SW480 (cell line): ENCODE measurements at places on chromosomes 4 and X.

DNA sequence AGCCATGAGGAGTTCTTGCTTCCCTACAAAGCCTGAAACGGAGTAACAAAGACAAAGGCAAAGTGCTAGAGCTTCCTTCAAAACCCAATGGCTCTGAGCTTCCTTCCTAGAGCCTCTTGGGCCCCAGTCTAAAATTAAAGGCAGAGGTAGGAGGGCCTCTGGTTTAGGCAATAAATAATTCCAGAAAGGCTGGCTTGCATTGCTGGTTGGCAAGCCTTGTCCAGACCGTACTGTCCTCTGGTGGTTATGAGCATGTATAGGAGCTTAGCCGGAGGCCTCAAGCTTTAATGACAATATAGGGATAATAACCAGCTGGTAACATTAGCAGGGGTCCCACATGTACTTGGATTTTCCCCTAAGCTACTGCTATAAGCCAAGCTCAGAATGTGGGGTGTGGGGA lies 237.3 kb downstream of the AR start:
- no peak for DNase-seq

- peak; percentile 12 for DNase-seq
Observed at GRCh38 chrX:17710871-17711301, 26.4 kb upstream of the SCML1 start.

- peak; percentile 67 for DNase-seq
Observed at GRCh38 chr4:15893962-15894361, 44.6 kb downstream of the FGFBP1 start.

DNA sequence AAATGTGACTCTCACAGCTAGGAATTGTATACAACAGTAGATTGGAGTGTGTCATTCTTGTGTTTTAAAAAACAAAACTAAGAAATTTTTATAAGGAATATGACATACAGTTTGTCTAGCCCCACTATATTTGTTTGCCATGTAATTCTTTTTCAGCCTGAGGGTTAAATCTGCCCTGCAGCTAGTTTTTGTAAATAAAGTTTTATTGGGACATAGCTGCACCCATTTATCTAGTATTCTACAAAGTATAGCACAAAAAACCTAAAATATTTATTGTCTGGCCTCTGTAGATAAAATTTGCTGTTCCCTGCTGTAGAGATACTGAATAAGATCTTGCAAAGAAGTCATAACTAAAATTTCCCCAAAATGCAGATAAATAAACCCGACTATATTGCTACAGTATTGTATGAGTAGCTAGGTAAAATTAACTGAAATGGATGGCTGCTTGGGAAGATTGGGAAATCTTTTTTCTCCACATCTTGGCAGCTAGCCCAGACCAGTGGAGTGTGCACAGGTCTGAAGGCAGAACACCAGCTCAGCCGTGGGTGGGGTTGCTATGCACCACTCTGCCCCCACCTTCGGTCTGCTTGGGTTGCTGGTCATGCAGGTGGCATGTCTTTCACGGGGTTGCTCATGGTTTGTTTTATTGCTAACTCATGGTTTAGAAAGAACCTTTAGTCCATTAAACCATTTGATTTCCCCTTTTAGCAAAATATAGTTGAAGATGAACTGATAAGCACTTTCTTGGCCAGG lies 127.9 kb downstream of the KLHL8 start:
- DNase-seq, result peak; percentile 65

DNA sequence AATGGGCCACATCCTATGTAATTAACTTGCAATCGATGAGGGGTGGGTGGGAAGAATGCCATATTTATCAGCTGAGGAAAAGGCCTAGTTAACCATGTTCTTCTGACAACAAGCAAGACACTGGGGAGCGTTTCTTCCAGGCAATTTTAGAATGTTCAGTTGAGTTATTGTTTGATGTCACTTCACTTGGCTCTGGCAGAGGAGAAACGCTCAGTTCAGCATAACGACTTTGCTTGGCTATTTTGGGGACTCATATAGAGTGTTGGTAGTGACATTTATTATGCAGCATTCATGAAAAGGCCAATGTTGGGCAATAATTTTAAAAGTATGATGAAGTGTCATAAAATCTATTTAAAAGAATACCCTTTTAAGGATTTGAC lies 648 bp downstream of the SYNPO2 start:
- DNase-seq, result no peak

- DNase-seq, result no peak
Observed at GRCh38 chr4:118798658-118799057, 37.3 kb downstream of the SEC24D start.

DNA sequence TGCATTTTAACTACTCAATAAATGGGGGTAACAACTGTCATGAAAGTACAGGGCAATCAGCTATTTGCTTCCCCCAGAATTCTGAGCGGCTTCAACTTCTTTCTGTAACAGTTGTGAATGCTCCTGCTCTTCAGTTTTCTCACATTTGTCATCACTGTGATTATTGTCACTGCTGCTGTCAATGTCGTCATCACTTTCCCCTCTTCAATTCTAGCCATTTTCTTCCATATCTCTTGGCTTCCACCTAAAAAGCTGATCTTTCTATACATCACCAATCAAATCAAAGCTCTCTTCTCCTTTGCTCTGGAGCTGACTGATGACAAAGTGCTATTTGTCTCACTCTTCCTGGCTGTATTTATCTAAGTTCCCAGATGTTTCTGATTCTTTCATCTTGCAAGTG lies 125.6 kb downstream of the COMMD8 start:
- DNase-seq, result no peak

GRCh38 chr4:23877758-23878229 lies 12.1 kb downstream of the PPARGC1A start:
- DNase-seq, result peak; percentile 63

- peak; percentile 34 for DNase-seq
Observed at GRCh38 chrX:53685711-53686110, 808 bp downstream of the HUWE1 start.

- DNase-seq, result peak; percentile 4
Observed at GRCh38 chr4:54318904-54319303, 89.8 kb downstream of the PDGFRA start.

DNA sequence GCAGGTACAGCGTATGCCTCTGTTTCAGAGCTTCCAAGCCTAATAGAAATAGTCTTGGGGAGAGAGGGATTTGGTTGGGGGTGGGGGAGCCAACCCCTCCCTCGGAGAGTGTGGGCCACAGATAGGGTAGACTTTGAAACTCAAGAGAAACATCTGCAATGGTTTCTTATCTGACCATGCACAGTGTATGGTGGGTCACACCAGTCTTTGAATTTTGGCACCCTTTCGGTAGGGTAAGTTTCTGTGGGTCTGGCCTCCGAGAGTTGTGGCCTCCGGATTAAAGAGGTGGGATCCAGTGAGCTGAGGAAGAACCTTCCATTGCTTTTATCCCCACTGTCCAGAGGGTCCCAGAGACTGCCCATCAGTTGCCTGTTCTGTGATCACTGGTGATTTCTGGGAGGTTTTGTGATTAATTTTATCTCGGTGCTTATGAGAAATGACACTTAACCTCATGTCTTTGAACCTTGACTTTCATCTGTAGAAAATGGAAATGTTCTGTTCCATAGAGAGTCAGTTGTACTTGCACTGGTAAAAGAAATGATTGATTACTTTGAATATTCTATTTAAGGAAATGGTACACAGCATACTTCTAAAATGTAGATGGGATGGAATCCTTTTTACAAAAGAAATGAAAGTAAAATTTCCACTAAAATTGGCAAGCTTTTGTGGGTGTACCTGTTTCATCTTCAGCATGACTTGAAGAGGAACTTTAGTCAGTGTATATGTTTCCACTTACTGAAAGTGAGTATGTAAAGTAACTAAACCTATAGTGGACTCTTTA lies 62.7 kb downstream of the TMEM131L start:
- DNase-seq, result no peak

DNA sequence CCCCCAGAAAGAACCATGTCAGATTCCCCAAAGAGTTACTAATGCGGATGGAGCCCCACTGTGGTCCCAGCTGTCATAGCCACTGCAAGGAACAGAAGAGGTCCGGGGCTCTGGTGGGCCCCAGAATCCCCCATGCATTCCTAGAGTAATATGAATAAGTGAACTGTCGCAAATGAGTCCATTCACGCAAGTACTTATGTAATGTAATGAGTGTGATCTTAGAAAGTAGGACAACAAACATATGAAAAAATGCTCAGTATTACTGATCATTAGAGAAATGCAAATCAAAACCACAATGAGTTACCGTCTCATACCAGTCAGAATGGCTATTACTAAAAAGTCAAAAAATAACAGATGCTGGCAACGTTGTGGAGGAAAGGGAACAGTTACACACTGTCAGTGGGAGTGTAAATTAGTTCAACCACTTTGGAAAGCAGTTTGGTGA lies 141.5 kb upstream of the RBPJ start:
- no peak for DNase-seq

DNA sequence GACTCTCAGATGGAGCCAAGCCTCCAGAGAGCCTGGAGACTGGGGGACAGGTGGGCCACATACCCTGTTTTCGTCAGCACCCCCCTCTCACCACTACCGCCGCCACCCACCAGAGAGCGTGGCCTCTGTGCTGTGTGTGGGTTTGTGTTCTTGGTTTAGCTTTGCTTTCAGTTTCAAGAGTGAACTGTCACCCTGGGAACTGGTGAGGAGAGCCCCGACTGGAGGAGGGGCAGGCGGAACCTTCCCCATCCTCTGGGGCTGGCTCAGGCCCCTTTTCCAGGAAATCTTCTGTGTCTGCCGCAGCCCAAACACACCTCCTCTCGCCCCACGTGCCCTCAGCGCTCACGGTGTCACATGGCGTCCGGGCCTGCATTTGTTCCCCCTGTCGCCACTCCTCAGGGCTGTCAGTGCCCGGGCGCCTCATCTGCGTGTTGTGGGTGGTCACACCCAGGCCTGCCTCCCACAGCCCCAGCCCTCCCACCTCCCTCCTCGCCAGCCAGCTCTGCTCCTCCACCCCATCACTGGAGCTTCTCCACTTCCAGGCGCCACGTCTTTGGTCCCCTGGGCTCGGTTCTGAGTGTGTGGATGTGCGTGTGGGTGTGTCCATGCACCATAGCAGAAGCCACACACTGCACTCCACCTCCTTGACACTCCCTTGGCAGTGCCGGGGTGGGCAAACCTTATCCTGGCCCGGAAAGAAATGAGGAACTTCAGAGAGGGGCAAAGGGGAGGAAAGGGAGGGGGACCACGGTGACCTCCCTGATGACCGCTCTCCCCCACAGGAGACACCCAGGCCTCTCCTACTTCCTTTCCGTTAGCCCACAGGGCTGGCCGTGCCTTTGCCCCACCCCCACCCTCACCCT lies 27.8 kb downstream of the ELF4 start:
- DNase-seq, result no peak

DNA sequence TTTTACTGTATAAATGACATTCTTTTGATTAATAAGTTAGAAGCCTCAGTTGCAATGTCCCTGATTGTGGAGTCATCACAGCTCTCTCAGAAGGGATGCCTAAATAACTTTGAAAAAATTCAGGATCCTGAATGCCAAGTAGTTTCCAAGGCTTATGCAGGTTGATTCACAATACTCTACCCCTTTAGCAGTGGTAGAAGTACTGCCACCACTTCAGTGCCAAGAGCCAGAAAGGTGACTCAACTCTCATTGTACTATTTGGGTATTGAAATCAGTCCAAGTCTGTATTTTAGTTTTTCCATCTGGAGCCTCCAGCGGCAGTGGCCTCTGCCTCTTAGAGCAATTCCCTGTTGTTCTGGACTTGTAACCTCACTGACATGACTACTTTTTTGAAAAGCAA lies 320.1 kb upstream of the NDST4 start:
- no peak for DNase-seq
